ENCODE measurements at places on chromosomes 7 and 10. TPM values are rescaled to one million over a fixed set of nuclear protein-coding genes. Genes with fewer than 3 reads are reported as not detected.

The TFEC gene
- 0.59 TPM for total RNA-seq

DNA sequence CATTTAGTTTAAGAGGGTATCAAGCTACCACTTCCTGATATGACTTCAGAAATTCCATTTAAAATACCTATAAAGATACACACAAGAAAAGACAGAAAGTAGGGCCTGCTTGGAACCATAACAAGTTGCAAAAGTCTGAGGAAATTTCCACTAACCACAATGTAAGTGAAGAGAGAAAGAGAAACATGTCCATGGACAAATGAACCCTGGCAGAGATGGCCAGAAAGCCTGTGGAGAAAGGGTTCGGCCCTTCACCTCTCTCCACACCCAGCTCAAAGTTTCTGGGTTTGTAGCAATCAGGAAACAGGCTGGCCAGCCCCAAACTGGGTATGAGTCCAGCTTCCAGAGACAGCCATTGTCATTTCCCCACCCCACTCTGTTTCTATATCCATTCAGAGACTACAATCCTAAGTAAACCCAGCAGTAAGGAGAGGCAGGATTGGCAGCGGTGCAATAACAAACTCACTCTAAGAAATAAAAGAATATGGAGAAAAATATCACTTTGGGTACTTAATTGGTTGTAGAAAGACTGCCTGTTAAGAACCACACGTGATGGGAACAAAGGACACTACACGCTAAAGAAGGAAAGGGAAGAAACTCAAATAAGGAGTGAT, 71.1 kb downstream of the STK17A start:
- DNase-seq, result no peak

- DNase-seq, result no peak
Measured at GRCh38 chr10:110147961-110148360, 59.4 kb upstream of the MXI1 start.

The CALHM3 gene
- not detected for total RNA-seq

The AKR1C8 gene
- not detected for total RNA-seq

The NUTM2E gene
- total RNA-seq, result not detected

- no peak for DNase-seq
Measured at GRCh38 chr7:2053395-2053794, 179.3 kb downstream of the MAD1L1 start.

- no peak for DNase-seq
Measured at GRCh38 chr10:127415901-127416581, 133.1 kb upstream of the NPS start.

The NRAP gene
- 0.07 TPM for total RNA-seq

DNA sequence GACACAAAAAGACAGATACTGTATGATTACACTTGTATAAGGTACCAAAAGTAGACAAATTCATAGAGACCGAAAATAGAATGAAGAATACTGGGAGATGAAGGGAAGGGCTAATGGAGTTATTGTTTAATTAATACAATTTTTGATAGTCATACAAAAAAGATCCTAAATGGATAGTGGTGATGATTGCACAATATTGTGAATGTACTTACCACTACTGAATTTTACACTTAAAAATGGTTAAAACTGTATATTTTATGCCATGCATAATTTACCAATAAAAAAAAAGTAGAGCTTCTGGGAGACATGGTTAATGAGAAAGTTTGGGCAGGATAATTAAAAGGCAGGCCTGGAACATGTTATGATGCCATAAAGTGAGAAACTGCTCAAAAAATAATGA, 119.0 kb downstream of the ZPBP start:
- DNase-seq, result no peak

GRCh38 chr10:20776384-20777118, 120.6 kb downstream of the NEBL start:
- DNase-seq, result no peak

The NCF1 gene
- 21.0 TPM for total RNA-seq

The ATP5MK gene
- 245 TPM for total RNA-seq

The DOCK1 gene
- 15.6 TPM for total RNA-seq

Data from uterus (tissue), 4 donors.